Activated T-cell treated with anti-CD3 and anti-CD28 coated beads for 4 hours (primary cell): ENCODE measurements at places on chromosomes 2 and 18.

DNA sequence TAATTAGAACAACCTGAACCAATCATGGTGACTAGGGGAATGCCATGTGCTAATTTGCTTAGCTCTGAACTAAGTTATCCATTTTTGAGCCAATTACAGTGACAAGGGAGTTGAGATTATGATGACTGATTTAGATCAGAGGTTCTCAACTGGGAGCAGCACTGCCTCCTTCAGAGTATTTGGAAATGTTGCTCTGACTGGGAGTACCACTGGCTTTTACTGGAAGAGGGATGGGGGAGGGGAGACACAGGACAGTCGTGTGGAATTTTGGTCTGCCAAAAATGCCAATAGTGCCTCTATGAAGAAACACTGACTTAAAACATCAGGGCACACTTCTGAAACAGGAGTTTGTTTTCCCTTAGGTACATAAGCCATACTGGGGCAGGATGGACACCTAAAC, 48.1 kb upstream of the VPS54 start:
- DNase-seq, result no peak

GRCh38 chr2:134129900-134130537, 123.9 kb upstream of the MGAT5 start:
- DNase-seq, result no peak

GRCh38 chr18:79275992-79276391, 119.7 kb upstream of the NFATC1 start:
- DNase-seq, result no peak

DNA sequence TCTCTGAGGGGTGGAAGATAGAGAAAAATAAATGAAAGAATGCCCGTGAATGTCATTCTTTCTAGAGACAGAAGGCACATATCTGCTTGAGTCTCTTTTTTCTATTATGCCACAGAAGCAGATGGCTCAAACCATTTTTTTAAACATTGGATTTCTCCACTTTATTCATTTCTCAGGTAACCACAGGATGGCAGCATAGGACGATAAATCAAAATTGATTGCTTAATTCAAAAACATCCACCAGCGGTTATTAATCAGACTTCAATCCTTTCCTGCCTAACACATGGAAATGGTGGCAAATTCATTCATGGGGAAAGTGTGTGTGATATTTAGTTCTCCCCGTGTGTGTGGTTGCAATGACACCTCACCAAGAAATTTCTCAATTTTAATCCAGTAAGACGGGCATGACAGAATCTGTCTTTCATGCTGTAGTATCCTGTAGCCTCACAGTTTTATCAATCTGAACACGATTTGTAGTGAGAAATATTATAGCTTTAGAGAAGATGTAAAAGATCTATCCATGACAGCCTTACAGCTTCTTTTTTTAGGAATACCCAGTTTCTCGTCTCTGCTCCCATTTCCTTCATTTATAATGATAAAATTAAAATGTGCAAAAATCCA, 72.2 kb downstream of the DSC3 start:
- no peak for DNase-seq

- DNase-seq, result no peak
Observed at GRCh38 chr18:79596446-79597175, 83.0 kb upstream of the CTDP1 start.

GRCh38 chr2:221120643-221121042, 451.5 kb downstream of the EPHA4 start:
- no peak for DNase-seq

DNA sequence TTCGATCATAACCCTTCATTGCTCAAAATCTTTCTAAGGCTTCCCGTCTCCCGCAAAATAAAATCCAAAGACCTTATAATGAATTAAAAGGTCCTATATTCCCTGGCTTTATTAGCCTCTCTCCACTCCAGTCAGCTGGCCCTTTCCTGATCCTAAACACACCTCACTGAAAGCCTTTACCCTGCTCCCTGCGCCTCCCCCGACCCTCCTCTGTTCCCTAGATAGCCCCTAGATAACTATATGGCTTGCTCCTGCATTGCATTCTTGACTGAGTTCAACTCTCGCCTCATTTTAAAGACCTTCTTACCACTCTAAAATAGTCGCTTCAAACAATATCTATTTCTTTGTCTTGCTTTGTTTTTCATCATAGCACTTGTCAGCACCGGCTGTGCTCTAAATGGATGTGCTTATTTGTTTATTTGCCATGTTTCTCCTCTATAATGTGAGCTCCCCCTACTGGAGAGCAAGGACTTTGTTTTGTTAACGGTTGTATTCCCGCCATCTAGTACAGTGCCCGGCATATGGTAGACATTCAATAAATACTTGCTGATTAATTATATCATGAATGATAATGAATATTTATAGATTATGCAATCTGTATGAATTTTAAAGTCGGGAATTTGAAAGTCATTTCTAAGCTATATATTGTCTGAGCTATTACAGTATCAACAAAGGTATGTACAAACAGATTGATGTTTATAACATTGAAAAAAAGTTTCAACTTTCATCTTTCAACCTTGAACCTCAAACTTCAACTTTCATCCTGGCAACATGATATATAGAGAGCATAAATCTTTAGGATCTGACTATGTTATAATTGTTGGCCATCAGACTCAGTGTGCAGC, 32.4 kb upstream of the VIT start:
- no peak for DNase-seq
